Suppressor macrophage (primary cell): ENCODE measurements at places on chromosomes 6 and 20.

GRCh38 chr6:46704562-46704961 is 16.9 kb downstream of the TDRD6 start:
- DNase-seq = peak; percentile 41

DNA sequence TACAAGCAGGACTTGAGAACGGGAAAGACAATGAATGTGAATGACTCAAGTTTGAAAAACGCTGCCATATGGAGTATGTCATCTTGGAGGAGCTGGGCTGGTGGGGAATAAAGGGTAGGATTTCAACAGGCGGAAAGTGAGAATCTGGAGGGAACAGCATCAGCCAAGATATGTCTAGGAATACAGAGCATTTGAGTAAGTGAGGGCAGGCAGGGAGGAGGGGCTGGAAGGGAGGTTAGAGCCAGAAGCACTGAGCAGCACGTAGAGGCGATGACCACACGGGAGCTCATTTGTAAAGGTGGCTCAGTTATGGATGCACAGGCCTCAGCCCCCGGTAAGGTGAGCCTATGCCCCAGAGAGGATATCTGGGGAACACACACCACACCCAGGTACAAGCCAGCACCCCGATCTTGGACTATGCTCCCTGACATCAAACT is 115.1 kb downstream of the ZMYND8 start:
- DNase-seq = no peak

GRCh38 chr20:45872626-45873025 is 8.4 kb upstream of the ZSWIM1 start:
- no peak for DNase-seq

DNA sequence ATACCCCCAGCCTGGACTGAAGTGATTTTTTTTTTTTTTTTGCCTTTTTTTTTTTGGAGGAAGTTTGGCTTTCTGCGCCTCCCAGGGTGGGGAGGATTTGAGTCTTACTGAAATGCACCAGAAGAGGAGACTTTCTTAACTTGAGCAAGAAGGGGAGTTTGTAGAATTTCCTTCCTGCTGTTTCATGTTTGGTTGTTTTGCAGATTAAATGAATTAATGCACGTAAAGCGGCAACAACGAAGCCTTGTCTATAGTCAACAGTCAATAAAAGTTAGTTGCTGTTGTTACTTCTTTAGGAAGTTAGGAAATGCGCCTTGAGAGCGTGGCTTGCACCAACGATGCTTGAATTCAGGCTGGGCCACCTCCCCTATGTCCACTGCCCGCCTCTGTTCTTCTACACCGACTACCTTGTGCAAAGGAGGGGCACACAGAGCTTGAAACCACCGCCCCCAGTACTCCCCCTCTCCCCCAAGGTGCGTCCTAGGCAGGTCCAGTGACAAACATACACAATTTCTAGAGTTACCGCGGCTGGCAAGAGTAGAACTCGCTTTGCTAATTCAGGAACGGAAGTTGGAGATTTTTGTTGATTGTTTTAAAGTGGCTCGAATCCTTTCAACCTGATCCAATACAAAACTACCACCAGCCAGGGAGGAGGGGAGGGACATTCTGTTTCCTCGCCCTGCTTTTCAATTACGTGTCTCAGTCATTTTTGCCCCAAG is 830 bp upstream of the CYP24A1 start:
- DNase-seq = peak; percentile 23

GRCh38 chr6:163971841-163972838 is 557.6 kb downstream of the QKI start:
- no peak for DNase-seq

- no peak for DNase-seq
These were observed 14.9 kb downstream of the NEDD9 start for GRCh38 chr6:11217360-11218101.

DNA sequence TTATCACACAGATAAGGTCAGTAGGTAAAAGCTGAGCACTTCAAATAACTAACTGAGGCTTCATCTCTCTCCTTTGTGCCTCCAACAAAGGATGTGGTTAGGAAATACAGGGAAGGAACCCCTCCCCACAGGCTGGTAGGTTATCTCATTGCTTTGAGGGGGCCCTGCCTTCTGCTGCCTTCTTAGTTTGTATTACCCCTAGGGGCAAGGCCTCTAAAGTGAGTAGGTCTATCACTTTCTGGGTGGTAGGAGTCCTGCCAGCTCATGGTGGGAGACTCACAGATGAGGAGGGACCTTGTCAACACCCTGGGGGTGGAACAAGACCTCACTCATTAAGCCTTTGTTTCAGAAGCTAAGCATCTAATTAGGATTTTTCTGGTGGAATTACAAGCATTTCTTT is 34.6 kb downstream of the EDN1 start:
- no peak for DNase-seq

- no peak for DNase-seq
These were observed 41.9 kb upstream of the FERMT1 start for GRCh38 chr20:6164421-6165341.

DNA sequence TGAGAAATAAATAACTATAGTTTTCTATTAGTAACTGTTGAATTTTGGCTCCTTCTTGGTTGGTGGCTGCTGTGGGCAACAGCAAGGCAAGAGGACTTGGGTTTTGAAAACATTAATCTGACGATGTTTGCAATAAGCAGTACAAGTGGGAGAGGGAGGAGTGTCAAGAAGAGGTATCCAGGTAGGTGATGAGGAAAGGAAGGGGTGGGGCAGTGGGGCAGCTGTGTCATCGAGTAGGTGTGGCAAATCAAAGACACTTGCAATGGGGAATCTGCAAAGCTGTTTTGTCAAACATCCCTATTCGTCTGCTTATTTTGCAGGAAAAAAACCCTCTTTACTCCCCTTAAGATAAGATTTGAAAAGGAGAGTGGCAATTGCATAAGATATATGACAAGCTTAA is 171.9 kb upstream of the MAP3K7 start:
- DNase-seq = no peak

DNA sequence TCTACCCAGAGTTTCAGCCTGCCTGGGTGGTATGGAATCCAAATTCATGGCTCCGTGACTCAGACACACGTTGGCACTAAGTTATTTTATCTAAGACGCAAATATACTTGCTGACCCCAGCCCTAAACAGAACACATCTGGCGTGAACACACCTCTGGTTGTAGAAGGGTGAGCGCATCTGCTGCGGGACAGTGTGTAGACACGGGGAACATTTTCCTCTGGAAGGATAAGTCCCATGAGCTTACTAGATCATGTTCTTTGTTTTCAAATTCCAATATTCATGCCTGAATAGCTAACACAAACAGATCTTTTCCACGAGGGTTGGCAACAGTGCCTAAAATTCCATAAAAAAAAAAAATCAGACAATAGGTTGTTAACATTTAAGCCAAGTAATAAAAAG is 87.8 kb downstream of the TMEM170B start:
- DNase-seq = no peak

GRCh38 chr20:58141971-58142842 is 86.2 kb downstream of the ANKRD60 start:
- DNase-seq = no peak

- DNase-seq = peak; percentile 74
These were observed 18.6 kb upstream of the FOXO3 start for GRCh38 chr6:108541843-108542759.

- no peak for DNase-seq
These were observed 108.8 kb downstream of the FAM120B start for GRCh38 chr6:170415318-170415717.

- no peak for DNase-seq
These were observed 165.5 kb downstream of the BACH2 start for GRCh38 chr6:90131125-90131524.

DNA sequence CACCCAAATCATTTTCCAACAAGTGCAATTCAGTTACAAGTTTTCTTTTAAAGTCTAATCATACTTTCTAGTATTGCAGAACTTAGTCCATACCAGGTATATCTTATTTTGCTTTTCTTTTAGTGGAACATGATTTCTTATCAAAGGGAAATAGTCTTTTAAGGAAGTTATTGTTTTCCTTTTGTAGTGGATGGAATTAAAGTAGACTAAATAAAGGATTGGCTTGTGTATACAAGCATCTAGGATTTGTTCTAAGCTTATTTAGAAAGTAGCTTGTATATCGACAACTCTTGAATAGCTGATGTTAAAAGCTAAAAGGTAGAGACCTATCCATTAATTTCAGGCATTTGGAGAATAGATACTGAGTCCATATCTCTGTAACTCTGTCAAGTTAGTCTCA is 14.8 kb downstream of the DCBLD1 start:
- no peak for DNase-seq

DNA sequence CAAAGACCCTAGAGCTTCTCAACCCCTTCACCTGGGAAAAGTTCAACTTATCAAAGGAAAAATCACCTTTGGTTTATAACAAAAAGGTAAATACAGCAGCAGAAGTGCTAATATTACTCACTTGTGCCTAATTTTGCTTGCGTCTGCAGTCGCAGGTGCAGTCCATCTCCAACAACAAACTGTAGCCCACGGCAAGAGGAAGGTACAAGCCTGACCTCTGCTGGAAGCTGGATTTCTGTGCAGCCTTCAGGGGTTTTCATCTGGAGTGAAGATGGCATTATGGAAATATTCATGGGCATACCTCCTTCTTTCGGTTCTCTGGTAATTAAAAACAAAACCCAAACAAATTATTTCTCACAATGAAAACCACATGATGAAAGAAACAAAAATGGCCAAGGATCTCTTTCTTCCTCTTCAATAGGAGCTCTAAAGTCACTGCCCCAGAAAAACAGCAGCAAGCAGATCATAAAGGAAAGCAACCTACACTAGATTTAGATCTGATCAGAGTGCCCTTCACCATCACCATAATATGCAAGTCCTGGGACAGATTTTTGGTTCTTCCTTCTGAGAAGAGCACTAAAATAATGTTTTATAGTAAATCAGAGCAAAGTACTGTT is 7.8 kb downstream of the UBE3D start:
- peak; percentile 50 for DNase-seq

GRCh38 chr20:64220420-64220819 is 35.1 kb upstream of the PCMTD2 start:
- no peak for DNase-seq

GRCh38 chr6:27190126-27190525 is 57.4 kb upstream of the PRSS16 start:
- DNase-seq = no peak

- DNase-seq = no peak
These were observed 66.4 kb downstream of the SSR1 start for GRCh38 chr6:7246401-7247178.

DNA sequence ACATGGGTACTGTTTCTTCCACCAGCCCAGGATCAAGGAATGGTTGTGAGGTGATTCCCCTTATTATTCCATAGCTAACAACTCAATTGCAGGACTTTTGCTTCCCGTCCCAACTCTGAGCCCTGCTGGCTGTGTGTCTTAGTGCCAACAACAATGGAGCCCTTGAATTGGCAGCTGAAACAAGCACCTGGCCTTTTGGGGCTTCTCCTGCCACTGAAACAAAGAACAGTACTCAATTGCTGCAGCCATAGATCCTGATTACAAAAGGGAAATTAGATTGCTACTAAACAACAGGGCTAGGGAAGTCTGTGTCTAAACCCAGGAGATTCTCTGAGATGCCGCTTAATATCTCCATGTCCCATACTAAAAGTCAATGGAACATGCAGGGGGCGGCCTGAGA is 61.3 kb upstream of the CARMIL1 start:
- no peak for DNase-seq

- DNase-seq = no peak
These were observed 140.4 kb downstream of the IMPG1 start for GRCh38 chr6:75932067-75932466.

DNA sequence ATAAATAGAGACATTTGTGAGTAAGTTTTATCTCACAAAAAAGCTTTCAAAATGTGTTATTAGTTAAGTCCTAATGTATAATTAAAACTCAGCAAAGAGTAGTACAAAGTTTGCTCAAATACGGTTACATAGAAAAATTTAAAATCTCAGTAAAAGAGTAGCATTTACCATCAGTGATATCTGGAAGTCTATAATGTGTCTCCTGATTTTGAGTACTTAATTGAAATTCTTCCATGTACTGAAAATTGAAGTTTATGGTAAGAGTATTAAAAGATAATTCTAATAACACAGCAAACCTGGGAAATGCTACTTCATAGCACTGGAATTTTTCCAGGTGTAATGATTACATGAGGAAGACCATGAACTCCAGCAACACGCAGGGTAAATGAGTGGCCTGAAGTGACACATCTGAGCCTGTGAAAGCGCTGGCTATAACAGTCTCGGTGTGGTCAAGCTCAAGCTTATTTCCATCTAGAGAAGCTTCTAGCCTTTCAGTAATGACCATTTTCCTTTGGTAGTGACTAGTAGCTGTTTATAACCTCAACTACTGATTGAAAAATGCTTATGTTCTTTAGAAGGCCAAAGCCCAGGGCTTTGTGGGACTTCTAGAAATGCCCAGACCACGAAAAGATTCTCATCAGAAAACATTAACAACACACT is 203.2 kb downstream of the ISM1 start:
- no peak for DNase-seq

DNA sequence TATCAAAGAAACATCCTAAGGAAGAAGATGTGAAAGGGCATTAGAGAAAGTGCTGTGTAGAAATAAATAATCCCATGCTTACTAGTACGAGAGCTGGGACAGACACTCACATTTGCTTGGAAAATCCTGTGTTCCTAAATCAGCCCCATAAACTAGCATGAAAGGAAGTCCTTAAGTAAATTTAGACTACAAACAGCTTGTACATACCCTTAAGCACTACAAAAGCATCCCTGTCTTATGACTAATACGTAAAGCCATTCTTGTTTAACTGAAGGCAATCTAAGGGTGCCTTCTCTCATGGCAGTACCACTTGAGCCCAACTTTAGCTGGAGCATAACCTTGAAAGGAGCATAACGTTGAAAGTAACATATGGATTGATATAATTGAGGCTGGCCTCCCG is 15.4 kb upstream of the FOXQ1 start:
- DNase-seq = no peak

DNA sequence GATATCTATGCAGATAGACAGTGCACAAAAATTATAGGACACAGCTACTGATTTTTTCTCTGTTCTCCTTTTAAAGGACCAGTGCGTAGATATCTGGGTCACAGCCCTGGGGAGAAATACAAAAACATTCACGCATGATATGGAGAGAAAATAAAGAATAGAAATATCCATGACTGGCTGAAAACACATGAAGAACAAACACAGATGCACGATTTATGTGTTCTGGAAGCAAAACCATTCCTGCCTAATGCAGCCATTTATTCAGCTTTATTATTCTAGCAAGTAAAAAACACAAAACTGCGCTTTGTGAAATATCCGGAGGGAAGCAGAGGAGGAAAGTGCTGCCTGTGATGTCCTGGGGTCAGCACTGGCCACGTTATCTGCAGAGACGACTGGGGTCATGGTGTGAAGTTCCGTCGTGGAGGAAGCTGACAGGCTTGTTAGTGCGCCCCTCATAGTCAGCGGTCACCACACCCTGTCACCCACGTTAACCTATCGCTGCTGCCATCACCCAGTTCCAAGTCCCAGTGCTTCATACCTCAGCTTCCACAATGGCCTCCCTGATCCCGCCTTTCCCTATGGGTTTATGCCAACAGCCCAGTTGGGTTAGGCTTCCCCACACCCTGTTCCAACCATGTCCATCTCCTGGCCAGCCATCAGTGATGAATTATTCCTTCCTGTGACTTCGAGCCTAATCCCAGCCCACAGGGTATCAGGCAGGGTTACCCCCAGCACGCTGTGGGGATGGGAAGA is 86.6 kb upstream of the RPS6KA2 start:
- no peak for DNase-seq

- DNase-seq = no peak
These were observed 7.1 kb upstream of the PHACTR3 start for GRCh38 chr20:59597240-59597639.

GRCh38 chr6:158938811-158939254 is 61.2 kb downstream of the RSPH3 start:
- DNase-seq = peak; percentile 7

- no peak for DNase-seq
These were observed 41.4 kb upstream of the CDH22 start for GRCh38 chr20:46349742-46350056.

- peak; percentile 78 for DNase-seq
These were observed 80.8 kb downstream of the PRND start for GRCh38 chr20:4802527-4802926.
